Hematopoietic multipotent progenitor cell treated with erythropoietin and hydrocortisone succinate and interleukin-3 and kit ligand, for 17 days (in vitro differentiated cells): ENCODE measurements at places on chromosomes 2 and 18.

DNA sequence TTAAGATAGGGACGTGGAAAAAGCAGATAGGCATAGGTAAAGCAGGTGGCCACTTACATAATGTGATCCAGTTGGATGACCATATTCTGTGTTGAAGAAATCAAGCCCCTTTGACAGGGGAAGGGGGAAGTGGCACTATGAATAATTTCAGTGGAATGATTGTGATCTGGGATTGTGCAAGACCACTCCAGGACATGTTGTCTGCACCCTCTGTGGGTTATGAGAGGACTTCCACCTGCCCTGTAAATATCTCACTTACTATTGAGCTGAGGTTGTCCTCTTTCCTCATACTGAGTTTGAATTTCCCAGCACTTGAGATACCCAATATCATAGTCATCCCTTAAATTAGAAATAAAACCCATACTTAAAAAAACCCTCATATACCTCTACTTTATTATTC is 220.7 kb downstream of the IRS1 start:
- no peak for DNase-seq

GRCh38 chr2:160326786-160327185 is 126.7 kb upstream of the ITGB6 start:
- no peak for DNase-seq

- no peak for DNase-seq
Observed at GRCh38 chr2:240602266-240603050, 15.9 kb downstream of the CAPN10 start.

DNA sequence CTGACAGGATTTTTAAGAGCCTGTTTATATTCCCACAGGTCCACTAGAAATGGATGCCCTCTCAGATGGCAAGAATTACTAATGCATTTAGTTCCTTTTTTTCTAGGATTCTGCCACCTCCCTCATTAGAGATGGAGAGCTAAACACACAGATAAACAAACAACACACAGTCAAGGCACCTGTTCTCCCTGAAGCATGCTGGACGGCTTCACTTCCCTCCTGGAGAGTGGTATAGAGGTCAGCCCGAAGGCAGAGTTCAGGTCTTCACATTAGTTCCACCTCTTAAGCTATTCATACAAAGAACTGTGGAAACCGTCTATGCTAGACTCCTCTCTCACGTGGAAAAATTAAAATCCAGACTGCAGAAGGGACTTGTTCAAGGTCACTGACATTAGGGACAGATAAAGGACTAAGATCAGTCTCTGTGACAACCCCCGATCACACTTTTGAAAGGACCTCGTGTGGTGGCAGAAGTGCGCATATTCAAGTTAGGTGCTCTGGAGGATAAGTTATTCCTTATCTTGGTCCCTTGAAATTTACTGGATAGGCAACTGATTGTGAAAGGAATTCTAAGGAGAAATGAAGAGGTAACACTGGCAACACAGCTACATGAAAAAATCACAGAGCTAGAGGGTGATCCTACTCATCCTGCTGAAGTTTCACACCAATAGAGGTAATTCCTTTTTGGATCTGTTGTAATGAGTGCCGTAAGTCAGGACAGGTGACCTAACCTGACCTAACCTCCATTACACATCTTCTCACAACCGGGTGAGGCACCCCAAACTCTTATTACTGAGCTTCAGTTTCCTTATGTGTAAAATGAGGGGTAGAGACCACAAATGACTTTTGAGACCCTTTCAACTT is 75.1 kb downstream of the SPRED2 start:
- no peak for DNase-seq

- no peak for DNase-seq
Observed at GRCh38 chr2:45261746-45262145, 252.5 kb upstream of the SIX2 start.

- no peak for DNase-seq
Observed at GRCh38 chr2:12412898-12413305, 303.8 kb upstream of the TRIB2 start.

DNA sequence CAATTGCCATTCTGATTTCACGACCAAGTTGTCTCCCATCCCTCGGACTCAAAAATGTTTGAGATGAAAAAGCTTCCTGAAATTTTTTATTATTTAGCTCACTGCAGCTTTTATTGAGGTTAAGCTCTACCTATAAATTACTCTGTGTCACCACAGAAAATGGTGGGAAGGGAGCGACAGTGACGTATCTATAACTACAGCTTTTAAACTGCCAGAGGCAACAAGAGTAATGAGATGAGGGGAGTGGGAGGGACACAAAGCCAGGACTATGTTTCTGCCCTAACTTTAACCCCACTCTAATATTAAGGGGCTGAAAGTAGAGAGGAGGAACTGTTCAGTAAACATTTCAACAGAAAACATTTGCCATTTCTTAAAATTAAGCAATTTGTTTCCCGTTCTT is 37.4 kb downstream of the SMAD2 start:
- no peak for DNase-seq

GRCh38 chr2:134333646-134334189 is 79.8 kb downstream of the MGAT5 start:
- DNase-seq, result no peak

DNA sequence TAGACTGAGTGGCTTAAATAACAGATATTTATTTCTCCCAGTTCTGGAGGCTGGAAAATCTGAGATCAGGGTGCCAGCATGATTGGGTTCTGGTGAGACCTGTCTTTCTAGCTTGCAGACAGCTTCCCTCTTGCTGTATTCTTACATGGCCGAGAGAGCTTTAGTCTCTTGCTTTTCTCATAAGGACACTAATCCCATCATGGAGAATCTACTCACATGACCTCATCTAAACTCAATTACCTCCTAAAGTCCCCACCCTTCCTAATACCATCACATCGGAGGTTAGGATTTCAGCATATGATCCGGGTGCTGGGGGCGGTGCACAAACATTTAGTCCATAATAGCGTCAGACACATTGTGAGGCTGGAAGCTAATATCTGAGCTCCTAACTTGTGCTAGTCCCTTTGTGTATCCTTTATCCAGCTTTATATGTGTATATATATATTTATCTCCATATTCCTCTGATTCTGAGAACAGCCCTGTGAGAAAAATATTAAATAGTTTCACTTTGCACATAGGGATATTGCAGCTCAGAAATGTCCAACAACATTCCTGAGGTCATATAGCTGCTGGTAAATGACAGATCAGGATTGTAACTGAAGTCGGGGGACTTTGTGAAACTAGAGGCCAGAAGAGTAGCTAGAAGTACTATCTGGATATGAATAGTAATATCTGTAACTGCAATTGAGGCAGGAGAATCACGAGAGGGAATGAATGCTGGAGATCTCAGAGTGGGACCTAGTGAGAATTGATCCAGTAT is 28.9 kb downstream of the MARCHF4 start:
- DNase-seq, result no peak

GRCh38 chr2:44741507-44741906 is 200.0 kb upstream of the SIX3 start:
- DNase-seq, result no peak

- no peak for DNase-seq
Observed at GRCh38 chr2:113992090-113992489, 102.2 kb downstream of the ACTR3 start.

- DNase-seq, result no peak
Observed at GRCh38 chr2:207603486-207603885, 21.7 kb downstream of the METTL21A start.

GRCh38 chr2:230900336-230900995 is 24.6 kb downstream of the GPR55 start:
- no peak for DNase-seq

DNA sequence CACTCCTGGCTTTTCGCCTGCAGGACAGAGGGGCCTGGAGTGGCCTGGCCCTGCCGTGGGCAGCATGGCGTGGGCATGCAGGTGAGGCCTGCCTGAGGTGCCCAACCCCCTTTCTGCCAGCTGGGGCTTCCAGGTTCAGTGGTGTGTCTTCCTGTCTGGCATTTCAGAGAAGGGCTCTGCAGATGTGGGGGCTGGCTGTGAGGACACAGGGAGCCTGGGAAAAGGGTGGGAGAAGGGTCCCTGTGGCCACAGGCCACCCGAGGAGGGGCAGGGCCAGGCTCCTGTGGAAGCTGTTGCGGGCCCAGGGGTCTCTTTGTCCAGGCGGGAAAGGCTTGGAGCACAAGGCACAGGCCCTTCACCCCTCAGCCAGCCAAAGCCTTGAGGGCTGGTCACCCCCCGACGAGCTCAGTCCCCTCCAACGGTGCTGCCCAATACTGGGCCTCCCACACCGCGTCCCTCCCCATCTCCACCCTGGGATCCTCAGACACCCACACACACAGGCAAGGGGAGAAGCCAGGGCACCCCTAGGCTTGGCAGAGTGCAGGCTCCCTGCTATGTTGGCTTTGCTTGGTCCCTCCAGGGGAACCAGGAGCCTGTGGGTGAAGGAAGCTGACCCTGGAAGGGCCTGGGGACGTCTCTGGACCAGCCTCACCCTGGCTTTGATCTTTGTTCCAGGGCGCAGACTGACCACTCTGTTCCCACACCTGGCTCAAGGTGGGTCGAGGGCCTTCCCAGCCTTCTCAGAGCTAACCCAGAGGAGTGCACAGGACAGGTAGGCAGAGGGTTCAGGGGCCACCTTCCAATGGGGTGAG is 3.7 kb upstream of the AQP12A start:
- no peak for DNase-seq

GRCh38 chr18:31072175-31072574 is 29.6 kb upstream of the DSC3 start:
- DNase-seq, result no peak

DNA sequence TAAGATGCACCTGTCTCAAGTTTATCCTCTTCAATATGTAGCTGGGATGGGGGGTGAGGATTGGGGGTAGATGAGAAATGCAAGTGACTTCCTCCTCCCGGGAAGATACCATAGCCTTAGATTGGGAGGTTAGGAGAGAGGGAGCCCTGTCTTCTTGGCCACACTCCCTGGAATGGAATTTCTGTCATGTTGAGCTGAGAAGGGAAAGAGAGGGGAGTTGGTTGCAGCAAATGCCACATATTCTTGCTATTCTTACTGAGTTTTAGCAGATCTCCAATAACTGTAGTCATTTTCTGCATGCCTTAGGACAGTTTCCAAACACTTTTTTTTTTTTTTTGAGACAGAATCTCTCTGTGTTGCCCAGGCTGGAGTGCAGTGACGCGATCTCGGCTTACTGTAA is 35.9 kb downstream of the TAF4B start:
- no peak for DNase-seq

DNA sequence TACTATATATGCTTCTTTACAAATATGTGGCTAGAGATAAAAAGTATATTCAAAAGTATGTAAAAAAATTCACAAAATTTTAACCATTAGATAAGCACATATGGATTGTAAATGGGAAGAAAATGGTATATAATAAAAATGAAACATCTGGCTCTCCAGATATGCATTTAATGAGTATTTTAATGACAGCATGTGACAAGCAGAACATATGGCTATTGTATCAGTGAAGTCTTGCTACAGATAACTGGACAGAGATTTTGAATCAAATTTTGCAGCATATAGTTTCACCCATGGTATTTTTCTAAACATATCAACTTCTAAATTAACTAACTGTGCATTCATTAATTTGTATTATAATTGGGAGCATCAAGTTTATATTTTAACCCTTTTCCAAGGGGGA is 5.0 kb upstream of the ABCA12 start:
- no peak for DNase-seq

GRCh38 chr2:234240917-234241316 is 190.4 kb downstream of the SPP2 start:
- DNase-seq, result no peak

GRCh38 chr2:120352696-120353590 is 7.0 kb downstream of the INHBB start:
- DNase-seq, result no peak
